NCI-H1417 (cell line): ENCODE measurements at places on chromosomes 4 and X.

DNA sequence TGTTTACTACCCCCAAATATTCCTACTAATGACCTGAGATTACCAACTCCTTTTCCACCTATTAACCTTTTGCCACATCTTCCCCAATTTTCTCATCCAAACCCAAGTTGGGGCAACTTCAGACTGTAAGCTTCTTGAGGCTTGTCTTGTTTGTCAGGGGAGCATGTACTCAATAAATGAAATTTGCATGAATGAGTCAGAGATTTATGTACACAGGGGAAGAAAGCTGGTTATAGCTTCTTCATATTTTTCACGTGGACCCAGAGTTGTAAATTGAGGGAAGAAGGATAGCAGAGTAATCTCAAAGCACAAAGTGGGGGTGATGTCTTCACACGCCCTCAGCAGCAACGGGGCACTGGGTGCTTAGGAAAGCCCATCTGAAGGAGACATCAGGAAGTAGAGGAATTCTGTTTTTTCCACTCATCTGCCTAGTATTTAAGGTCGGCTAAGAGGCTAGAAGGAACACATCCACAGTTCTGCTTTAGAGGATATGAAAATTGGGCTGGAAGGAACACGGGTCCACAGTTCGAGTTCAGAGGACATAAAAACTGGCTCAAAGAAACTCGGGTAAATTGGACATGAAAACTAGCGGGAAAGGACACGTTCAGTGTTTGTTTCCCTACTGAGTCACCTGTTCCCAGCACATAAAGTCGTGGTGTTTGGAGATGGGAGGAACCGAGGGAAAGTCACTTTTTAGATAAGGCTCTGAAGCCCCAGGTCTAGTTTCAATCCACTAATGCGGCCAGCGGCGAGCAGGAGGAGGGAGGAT is 696 bp upstream of the CA5B start:
- no peak for DNase-seq

GRCh38 chr4:3251691-3252479 is 2.9 kb downstream of the MSANTD1 start:
- no peak for DNase-seq

GRCh38 chr4:179977378-179977777 is 2265.8 kb upstream of the TENM3 start:
- DNase-seq: no peak

- no peak for DNase-seq
Measured at GRCh38 chrX:12819222-12819621, 28.0 kb downstream of the PRPS2 start.

DNA sequence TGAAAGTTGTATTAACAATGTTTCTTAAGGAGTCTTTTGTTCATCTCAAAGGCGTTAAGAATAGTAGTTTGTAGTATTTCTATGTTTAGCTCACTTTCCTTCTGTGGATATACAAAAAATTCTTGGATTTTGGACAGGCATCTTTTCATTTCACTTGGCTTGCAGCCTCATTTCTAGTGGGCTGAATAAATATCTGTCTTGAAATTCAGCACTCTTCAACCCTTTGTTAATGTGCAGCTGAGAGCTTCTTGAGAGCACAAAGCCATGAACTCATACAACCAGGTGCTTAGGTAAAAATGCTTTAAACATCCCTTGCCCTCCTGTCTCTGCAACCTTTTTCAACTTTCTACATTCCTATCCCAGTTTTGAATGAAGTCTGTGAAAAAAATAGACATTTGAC is 1003.2 kb downstream of the C4orf33 start:
- peak; percentile 15 for DNase-seq

DNA sequence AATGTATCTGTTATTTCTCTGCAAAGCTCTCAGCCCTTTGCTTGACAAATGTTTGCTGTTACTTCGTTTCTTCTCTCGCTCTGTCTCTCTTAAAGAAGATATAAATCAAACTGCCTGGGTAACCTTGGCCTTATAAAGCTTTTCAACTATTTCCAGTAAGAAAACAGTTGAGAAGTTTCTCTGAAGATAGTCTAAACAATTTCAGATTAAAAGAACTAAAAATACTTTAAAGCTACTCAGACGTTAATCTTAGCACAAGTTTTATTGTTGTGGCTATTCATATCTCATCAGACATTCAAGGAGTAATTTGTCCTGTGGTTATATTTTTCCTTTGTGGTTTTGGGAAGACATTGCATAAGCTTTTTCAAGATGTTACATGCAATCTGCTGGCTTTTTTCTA is 22.6 kb downstream of the HOPX start:
- DNase-seq: no peak

- no peak for DNase-seq
Measured at GRCh38 chr4:185936650-185937376, 124.8 kb upstream of the SORBS2 start.

- DNase-seq: peak; percentile 75
Measured at GRCh38 chrX:71181558-71181909, 36.9 kb downstream of the NLGN3 start.

- DNase-seq: no peak
Measured at GRCh38 chr4:132269303-132269990, 879.6 kb upstream of the PCDH10 start.

- DNase-seq: no peak
Measured at GRCh38 chrX:63751481-63751880, 33.5 kb downstream of the ARHGEF9 start.

GRCh38 chr4:151485541-151486131 is 76.7 kb downstream of the FHIP1A start:
- DNase-seq: no peak

GRCh38 chr4:107153228-107153627 is 117.1 kb upstream of the DKK2 start:
- no peak for DNase-seq

DNA sequence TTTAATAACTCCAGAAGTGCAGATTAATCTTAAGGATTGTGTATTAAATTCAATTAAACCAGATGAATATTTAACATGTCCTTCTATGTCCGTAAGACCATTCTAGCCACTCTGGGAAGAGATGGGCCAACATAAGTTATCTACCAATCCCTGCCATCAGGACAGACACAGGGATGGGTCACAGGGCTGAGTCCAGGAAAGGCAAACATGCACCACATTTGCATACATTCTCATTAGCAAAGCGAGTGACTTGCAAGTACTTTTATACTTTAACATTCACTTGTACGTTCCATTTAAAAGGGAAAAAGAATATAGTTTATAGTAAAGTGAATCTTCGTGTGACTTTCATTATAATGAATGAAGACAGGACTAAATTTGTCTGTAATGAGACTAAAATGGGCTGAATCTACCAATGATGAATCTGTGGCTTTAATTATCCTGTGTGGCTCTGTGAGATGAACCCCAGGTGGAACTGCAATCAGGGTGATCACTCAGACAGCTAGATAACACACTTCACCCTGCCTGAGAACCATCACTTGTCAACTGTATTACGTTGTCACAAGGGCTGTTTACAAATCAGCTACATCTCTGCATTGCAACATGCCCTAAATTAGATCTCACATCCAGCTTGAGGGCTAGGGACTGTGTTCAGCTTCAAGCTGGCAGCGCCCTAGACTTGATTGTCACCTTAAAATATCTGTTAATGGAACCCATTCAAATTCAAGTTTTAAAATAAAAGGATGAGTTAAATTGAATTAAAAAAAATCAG is 77.2 kb downstream of the SH3KBP1 start:
- peak; percentile 20 for DNase-seq

DNA sequence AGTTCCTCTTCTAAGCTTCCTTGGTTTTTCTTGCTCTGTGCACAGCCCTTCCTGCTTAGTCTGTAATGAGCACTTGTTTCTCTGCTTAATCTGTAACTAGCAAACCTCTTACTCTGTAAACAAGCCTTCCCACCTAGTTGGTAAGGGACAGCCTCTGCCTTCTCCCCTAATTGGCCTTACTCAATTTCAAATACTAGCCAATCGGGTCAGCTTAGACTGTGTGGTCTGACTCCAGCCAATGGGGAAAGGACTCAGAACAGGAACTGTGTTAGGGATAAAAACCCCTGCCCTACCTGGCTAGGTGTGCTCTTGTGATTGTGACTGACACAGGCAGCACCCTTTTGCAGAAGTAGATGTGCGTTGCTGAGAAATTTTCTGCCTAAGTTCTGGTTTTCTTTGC is 136.5 kb upstream of the AADAT start:
- DNase-seq: no peak

- no peak for DNase-seq
Measured at GRCh38 chrX:19646282-19646681, 131.0 kb upstream of the MAP3K15 start.

GRCh38 chr4:8403173-8403753 is 37.3 kb downstream of the ACOX3 start:
- DNase-seq: peak; percentile 60

- DNase-seq: no peak
Measured at GRCh38 chr4:112119353-112119783, 25.9 kb upstream of the FAM241A start.

- DNase-seq: no peak
Measured at GRCh38 chr4:70841951-70842350, 2.3 kb upstream of the GRSF1 start.

DNA sequence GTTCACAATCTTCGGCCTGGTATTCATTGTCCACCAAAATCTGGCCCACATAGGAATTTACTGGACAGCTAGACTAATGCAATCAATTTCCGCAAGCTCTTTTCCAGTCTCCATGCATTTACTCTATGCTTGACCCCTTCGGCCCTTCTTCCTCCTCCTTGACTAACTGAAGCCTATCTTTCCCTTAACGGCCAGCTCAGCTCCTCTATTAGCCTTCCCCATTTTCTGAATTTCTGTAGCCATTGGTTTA is 1.2 kb upstream of the PHKA2 start:
- DNase-seq: no peak

DNA sequence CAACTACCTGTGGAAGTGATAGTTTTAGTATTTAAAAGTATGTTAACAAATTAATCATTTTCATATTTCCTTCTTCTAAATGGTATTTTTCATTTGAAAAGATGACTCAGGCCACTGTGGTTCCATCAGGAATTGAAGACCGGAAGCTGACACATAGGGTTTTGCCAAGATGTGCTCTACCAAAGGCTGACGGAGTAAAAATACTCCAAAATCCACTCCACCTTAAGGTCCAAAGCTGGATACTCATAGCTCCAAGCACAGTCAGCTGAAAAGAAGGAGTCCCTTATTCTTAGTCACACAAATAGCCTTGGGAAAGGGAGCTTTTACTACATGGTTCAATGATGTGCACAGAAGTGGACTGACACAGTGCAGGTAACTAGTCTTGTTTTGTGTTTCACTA is 472.0 kb downstream of the ARAP2 start:
- DNase-seq: no peak

GRCh38 chr4:146577111-146577510 is 55.4 kb upstream of the SLC10A7 start:
- DNase-seq: no peak

DNA sequence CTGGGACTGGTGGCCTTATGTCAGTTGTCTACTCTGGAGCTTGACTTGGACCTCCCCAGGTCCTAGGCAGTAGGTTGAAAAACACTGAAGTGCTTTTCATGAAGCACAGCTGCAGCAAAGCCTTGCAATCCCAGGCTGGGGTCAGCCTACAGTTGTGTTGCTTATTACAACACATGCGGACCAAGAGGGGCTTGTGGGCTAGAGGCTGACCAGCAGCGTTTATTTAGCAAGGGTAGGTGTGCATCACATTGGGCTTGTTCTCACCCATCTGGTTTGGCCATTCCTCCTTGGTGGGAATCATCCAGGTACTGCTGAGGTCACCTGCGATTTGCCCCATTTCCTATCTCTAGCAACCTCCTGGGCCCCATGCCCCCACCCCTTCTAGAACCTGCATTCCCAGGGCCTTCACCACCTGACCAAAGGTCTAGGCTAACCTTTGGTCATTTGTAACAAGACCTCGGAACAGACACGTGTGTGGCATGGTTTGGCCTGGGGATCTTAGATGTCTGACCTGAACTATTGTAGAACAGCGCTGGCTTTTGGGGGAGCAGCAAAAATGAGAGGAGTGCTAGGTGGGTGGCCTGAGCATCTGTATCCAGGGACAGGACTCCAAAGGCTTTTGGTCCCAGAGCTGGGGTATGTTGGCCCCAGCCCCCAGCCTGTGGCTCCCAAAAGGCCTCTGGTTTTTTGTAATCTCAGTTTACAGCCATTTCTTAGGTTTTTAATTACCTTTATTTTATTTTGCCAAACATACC is 3.0 kb downstream of the RPL10 start:
- DNase-seq: no peak

DNA sequence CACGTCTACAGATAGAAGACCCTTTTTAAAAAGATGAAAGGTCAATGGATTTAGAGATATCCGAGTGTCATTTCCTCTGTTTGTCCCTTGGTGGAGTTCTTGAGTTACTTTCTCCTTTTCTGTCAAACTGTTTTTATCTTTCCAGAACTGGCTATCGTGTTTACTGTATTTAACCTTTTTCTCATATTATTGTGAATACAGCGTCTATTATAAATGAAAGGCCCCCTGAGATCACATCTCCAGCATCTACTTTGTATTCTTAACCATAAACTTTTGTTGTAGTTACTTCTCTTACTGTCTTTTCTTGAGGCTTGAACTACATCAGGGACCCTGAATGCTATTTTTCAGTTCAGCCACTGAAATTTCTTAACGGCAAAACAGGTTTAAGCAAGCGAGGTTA is 4.0 kb upstream of the PCDH7 start:
- no peak for DNase-seq

- no peak for DNase-seq
Measured at GRCh38 chr4:188821500-188821899, 682.3 kb downstream of the TRIML1 start.

- no peak for DNase-seq
Measured at GRCh38 chrX:30693999-30694650, 40.9 kb downstream of the GK start.

DNA sequence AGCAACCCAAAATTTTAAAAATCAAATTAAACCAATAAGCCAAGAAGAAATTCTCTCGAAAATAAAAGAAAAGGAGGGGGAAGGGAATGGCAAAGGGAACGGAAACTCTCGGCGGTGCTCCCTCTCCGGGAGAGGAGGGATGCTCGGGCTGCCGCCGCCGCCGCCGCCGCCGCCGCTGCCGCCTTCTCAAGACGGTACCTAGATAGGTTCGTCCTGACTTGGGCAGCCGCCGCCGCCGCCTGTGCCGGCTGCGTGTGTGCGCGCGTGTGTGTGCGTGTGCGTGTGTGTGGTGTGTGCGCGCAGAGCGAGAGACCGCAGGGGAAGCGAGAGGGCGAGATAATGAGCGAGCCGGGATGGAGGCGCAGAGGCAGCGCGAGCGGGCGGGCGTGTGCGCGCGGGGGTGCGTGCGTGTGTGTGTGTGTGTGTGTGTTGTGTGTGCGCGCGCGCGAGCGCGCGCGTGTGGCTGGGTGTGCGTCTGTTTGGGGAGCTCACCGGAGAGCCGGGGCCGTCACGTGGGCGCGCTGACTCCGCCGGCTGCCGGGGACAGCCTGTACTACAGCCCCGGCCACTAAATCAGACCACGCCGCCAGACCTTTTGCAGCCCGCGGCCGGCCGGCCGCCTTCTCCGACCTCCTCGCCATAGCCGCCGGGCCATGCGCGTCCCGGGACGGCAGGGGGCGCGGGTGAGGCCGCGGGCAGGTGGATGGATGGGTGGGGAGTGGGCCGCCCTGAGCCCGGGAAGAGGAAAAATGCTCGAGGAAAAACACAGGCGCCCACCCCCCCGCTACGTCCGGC is 111.6 kb downstream of the DHX15 start:
- DNase-seq: peak; percentile 80
